ENCODE measurements at places on chromosomes 1 and 21.

- DNase-seq: no peak
Measured at GRCh38 chr1:166789286-166789685, 50.0 kb upstream of the POGK start.

DNA sequence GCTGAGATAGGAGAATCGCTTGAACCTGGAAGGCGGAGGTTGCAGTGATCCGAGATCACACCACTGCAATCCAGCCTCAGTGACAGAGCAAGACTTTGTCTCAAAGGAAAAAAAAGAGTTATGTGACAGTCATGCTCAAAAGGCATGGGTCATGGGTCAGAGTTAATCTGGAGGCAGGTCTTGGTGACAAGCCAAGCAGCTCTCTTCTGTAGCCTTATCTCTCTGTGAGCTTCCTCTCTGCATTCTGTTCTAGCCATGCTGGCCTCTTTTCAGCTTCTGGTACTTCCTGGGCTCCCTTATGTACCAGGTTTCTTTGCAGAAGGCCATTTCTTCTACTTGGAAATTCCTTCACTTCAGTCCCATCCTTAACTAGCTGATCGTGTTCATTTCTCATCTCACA lies 63.6 kb downstream of the NGF start:
- no peak for DNase-seq

- DNase-seq: no peak
Measured at GRCh38 chr1:35539073-35539823, 18.0 kb downstream of the KIAA0319L start.

GRCh38 chr1:201173736-201174135 lies 16.9 kb upstream of the IGFN1 start:
- DNase-seq: no peak

DNA sequence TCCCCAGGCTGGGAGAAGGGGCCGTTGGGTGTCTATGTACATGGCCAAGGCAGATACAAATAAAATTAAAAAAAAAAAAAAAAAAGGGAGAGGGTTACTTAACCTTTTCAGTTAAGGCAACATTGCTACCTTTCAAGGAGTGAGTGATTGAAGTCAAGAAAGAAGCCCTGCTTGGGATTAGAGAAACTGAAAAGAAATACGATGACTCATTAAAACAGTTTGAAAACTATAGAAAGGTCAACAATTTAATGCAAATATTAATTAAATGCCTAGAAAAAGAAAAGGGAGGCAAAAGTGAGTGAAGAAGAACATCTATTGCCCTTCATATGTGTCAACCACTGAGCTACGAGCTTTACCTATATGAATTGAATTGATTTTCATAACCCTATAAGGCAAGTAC lies 69.5 kb downstream of the TM2D1 start:
- no peak for DNase-seq

GRCh38 chr1:97168056-97168455 lies 446.5 kb downstream of the PTBP2 start:
- no peak for DNase-seq

GRCh38 chr1:15733218-15733725 lies 2.8 kb upstream of the SLC25A34 start:
- no peak for DNase-seq

DNA sequence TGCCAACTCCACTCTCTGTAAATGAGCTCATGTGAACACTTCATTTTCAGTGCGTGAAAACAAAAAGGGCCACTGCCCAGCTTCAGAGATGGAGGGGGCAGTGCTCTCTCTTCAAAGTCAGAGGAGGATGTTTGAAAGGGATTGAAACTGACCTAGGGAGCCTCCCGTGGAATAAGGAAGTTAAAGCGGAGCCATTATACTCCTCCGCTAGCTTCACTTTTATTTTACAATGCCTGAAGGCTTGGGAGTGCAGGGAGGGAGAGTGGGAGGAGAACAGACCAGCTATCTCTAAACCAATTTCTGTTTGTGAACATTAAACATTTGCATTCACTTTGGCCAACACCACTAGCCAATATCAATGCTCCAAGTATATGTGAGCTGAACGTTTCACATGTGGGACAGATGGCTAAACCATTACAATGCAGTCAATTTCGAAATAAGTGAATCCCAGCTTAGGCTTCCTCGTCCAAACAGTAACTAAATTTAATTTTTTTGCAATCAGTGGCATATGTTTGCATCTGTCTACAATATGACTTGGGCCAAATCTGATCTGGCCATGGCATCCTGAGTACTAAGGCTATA lies 126.9 kb downstream of the ESRRG start:
- no peak for DNase-seq

DNA sequence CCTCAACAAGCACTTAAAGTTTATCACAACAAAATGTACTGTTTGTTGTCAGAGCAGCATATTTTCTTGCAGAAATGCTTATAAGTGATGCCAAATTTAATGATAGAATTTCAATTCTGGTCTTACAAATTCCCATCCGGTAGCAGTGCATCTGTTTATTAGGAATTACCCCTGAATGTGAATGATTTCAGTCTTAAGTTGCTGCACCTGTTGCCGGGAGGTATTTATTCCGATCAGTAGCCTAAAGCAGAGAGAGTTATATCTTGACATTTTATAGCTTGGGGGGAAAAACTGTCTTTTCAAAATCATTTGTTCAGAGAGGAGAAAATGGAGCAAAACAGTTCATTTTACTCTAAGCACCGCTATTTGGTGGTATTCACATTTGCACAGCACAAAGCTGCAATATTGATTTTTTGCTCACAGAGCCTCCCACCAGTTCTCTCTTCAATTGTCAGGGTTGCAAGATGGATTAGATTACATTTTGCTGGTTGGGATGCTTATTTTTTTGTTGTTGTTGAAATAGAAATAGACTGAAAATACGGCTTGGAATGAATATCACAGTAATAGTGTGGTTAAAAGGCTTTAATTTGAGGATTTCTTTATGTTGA lies 98.6 kb downstream of the ADGRL2 start:
- DNase-seq: no peak

GRCh38 chr1:32255072-32256071 lies 4.3 kb downstream of the LCK start:
- no peak for DNase-seq

DNA sequence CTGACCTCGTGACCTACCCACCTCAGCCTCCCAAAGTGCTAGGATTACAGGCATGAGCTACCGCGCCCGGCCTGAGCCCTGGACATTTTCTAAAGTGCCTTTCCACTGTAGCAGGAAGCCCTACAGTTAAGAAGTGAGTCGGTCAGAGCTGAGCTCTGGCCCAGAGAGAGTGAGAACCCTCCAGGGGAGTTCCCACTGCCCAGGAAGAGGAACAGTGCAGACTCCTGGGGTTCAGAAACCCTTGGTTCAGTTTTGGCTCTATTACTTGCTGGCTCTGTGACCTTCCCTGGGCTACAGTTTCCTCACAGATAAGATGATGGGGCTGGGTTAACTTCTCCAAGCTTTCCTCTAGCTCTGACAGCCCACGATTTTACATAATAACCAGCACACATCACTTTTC lies 20.9 kb downstream of the SLC9A1 start:
- DNase-seq: no peak

- DNase-seq: no peak
Measured at GRCh38 chr1:209751627-209752231, 4.1 kb upstream of the TRAF3IP3 start.

DNA sequence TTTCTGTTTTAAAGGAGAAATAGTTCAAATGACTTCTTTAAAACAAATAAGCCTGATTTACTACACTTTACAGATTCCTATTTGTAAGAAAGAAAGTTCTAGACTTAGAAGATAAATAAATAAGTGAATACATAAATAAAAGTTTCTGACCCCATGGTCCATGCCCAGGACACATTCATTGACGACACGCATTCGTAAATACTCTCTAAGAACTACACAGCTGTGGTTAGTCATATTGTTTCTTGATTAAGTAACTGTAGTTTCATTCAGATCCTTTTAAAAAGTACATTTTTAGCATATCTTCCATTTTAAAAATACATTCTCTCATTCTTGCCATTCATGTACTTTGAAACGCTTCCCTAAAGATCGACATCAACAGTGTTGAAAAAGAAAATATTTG lies 497.4 kb downstream of the SETD4 start:
- no peak for DNase-seq

DNA sequence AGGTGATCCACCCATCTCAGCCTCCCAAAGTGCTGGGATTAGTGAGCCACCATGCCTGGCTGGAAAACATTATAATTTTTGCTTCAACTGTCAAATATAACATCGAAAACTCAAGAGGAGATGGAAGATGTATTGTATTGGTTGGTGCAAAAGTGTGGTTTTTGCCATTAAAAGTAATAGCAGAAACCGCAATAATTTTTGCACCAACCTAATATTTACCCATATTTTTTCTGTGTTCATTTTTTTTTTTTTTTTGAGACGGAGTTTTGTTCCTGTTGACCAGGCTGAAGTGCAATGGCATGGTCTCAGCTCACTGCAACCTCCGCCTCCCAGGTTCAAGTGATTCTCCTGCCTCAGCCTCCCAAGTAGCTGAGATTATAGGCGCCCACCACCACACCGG lies 27.1 kb upstream of the SHE start:
- no peak for DNase-seq

- no peak for DNase-seq
Measured at GRCh38 chr1:207058252-207058651, 5.2 kb downstream of the PFKFB2 start.

DNA sequence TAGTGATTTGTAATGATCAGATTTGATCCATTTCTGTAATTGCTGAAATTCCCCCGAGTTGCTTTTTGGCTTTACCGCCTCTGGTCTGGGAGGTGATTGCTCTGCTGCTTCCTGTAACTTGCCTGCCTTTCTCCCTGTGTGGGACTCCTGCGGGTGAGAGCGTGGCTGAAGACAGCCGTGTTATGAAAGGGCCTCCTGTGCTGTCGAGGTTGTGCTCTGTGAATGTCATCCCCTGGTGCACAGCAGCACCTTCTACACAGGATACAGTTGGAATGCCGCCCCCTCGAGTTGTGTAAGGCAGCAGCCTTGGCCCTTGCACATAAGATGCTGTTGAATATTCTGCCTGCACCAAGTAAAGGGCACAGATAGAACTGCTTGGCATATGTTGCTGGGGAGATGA lies 5.9 kb downstream of the SOD1 start:
- DNase-seq: no peak

GRCh38 chr1:213723187-213723586 lies 264.6 kb upstream of the PROX1 start:
- DNase-seq: no peak

DNA sequence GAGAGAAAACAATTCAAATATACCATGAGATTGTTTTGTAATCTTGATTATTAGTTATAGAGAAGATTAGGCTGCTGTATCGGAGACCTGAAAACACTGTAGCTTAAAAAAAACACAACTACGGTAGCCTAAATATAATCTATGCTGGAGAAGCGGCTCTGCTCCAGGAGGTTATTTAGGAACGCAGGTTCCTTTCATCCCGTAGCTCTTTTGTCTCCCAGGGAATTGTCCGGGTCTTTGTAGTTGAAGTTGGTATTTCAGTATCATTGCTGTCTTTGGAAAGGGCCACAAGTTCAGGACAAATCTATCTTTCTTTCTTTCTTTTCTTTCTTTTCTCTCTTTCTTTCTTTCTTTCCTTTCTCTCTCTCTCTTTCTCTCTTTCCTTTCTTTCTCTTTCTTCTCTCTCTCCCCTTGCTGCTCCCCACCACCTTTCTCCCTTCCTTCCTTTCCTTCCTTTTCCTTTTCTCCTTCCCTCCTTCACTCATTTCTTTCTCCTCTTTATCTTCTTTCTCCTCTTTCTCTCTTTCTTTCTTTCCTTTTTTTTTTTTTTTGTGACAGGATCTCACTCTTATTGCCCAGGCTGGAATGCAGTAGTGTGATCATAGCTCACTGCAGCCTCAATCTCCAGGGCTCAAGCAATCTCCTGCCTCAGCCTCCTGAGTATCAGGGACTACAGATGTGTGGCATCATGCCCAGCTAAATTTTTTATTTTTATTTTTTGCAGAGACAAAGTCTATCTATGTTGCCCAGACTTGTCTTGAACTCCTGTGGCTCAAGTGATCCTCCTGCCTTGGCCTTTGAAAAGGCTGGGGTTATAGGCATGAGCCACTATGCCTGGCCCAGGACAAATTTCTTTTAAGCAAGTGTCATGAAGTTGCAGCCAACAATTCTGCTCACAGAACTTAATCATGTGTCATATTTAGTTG lies 10.9 kb upstream of the NFIA start:
- DNase-seq: no peak

All from body of pancreas (tissue), 4 donors.